ENCODE measurements at places on chromosomes 2 and 18.

DNA sequence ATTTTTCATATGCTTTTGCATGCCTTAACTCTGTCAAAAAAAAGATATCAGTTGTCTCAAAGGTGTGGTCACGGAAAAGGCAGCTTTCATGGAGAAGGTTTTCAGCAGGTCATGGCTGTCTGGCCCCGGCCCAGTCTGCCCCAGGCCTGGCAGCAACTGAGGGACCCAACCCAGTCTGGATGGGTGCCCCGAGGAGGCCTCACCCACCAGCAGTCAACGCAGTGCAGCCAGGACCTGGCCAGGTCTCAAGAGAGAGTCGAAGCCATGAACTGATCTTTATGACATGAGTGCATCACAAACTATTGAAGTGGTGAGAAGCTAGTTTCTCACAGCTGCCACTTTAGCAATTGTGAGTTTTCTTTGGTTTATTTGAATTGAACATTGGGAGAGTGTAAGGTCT, 7.9 kb downstream of the TUBB6 start:
- no peak for DNase-seq

DNA sequence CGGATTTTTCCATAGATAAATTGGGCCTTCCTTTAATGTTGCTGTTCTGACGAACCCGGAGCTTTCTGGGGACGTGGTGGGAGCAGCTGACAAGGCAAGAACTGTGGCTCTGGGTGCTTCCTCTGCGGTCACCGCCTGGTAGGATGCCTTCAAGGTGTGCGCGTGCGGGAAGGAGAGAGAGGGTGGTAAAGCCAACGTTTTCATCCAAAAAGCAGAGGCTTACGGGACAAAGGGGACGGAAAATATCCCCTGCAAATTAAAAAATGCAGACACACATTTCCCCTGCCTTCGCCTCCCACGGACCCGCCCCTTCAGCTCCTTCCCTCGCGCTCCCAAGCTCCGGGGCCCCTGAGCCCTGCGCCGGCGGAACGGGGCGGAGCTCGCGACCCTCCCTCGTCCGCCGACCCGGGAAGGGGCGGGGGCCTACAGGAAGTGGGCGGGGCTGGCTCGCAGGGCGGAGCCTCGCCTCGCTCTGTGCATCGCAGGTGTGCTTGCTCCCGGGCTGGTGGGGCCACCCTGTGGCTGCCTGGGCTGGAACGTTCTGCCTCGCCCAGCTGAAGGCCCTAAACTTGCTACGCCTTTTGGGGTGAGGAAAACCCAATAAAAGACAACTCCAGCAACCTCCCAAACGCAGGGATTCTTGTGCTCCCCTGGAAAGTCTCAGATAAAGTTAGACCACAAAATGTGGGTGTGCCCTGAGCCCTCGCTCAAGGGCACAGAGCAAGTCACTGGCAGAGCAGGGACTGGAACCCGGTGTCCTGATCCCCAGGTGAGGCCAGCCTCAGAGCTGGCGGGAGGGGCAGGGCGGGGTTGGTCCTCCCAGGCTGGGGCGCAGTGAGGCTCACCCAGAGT, 25.4 kb upstream of the SLC66A3 start:
- DNase-seq, result peak; percentile 54

- no peak for DNase-seq
Measured at GRCh38 chr2:134952608-134953007, 34.0 kb downstream of the CCNT2 start.

- peak; percentile 29 for DNase-seq
Measured at GRCh38 chr2:39492095-39492590, 55.1 kb upstream of the MAP4K3 start.

DNA sequence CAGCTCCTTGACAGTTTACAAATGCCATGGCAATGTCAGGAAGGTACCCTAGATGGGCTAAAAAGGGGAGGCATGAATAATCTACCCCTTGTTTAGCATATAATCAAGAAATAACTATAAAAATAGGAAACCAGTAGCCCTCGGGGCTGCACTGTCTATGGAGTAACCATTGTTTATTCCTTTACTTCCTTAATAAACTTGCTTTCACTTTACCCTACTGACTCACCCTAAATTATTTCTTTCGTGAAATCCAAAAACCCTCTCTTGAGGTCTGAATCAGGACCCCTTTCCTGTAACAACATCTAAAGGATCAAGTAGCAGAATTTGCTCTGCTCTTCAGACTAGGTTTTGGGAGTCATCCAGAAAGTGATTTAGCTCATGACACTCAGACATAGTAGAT, 43.7 kb downstream of the CD8B2 start:
- no peak for DNase-seq

DNA sequence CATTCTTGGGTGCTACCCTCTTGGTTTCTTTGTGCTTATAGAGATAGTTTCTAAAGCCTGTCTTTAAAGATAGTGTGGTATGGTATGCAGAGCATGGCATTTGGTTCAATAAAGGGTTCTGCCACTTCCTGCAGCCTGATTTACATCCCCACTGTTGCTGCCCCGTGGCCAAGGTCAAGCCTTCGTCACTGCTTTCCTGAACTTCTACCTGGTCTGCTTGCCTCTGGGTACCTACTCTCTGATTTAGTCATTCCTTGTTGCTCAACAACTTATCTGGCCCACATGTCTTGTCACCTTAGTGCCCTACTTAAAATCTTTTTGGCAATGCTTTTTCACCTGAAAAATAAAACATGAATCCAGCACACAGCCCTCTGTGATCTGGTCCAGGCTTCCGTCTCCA, 352.9 kb downstream of the LPIN1 start:
- DNase-seq, result no peak

- DNase-seq, result no peak
Measured at GRCh38 chr2:200136655-200137054, 169.8 kb upstream of the SPATS2L start.

GRCh38 chr2:233700028-233700635, 7.4 kb downstream of the UGT1A6 start:
- no peak for DNase-seq

GRCh38 chr2:118062669-118063068, 25.6 kb upstream of the INSIG2 start:
- DNase-seq, result no peak

GRCh38 chr2:217622205-217623060, 380.4 kb downstream of the TNS1 start:
- DNase-seq, result peak; percentile 70

GRCh38 chr2:216219861-216220260, 110.7 kb downstream of the XRCC5 start:
- no peak for DNase-seq

GRCh38 chr2:198441901-198442300, 637.5 kb downstream of the PLCL1 start:
- no peak for DNase-seq

GRCh38 chr18:43578706-43579105, 301.4 kb upstream of the SYT4 start:
- DNase-seq, result peak; percentile 71

- DNase-seq, result no peak
Measured at GRCh38 chr2:155599834-155600233, 732.7 kb downstream of the NR4A2 start.

GRCh38 chr2:45944074-45944473, 292.6 kb downstream of the PRKCE start:
- no peak for DNase-seq

DNA sequence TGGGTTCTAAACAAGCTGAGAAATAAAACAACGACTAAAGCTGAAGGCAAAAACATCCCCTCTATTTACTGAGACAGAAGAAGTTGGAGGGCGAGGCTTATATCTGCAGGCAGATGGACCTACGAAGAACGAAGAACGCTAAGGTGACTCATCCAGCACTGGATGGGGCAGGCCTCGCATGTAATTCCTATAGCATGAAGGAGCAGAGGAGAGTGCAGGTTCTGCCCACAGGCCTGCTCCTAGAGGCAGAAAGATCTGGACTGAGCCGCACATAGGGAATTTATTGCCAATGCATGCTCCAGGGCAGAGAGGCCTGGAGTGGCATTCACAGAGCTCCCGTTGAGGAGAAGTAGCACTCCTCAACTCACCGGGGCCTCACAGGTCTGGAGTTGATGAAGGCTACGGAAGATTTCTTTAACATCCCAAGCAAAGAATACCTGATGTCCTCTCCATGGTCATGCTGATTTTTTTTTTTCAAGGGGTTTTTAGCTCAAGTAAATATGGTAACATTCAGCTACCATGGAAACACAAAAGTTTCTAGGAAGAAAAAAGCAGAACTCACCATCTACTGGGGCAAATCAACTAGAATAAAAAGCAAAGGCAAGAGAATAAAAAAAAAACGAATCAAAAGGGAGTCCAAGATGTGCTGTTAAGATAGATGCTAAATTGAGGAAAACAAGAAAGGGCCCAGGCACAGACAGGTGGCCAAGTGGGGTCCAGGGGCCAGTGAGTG, 10.4 kb upstream of the METTL21A start:
- DNase-seq, result no peak

DNA sequence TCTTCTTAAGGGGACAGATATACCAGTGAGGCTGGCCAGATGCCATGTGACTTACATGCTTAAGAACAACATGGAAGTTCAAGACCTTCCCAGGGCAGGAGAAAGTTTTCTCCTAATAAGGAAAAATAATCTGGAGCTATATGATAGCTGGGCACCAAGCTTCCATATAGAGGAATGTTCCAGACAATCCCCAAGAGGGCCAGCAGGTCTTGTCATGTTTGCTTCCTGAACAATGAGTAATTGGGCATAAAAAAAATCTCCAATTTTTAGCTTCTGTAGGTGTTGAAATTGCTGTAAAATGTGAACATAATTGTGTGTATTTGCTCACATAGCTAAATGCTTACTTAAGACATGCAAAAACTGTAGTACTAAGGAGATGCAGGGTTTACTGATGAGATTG, 809.5 kb upstream of the PIK3C3 start:
- DNase-seq, result no peak
